ENCODE measurements at places on chromosomes 5 and 9.

DNA sequence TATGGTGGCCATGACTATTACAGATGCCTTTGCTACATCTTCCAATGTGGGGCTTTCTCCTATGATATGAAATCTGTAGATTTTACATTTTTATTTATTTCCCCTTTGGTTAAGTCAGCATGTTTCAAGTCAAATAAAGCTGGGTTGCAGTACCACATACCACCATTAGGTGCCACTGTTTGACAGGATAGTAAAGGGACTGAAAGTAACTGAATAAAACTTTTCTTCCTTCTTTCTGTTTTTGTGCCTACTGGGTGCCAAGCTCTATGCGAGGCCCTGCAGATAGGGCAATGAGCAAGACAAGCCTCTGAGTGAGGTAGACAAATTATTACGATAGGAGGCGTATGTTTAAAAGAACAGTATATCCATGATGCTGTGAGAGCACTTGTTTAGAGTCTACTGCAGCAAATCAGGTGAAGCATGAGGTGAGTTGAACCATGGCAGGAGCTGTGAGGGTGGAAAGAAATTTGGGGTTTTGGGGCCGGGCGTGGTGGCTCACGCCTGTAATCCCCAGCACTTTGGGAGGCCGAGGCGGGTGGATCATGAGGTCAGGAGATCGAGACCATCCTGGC is 64.8 kb downstream of the GDNF start:
- DNase-seq, result no peak

DNA sequence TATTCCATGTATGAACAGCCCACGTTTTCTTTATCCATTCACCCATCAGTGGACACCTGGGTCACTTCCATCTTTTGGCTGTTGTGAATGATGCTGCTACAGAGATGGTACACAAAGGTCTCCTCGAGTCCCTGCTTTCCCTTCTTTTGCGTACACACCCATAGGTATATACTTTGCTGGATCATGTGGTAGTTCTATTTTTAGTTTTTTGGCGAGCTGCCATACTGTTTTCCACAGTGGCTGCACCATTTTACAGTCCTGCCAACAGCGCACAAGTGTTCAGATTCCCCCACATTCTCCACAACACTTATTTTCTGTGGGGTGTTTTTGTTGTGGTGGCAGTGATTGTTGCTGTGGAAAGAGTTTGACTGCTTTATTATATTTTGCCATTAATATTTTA is 16.2 kb downstream of the RAPGEF1 start:
- no peak for DNase-seq

GRCh38 chr5:137627706-137628105 is 108.2 kb downstream of the KLHL3 start:
- no peak for DNase-seq

DNA sequence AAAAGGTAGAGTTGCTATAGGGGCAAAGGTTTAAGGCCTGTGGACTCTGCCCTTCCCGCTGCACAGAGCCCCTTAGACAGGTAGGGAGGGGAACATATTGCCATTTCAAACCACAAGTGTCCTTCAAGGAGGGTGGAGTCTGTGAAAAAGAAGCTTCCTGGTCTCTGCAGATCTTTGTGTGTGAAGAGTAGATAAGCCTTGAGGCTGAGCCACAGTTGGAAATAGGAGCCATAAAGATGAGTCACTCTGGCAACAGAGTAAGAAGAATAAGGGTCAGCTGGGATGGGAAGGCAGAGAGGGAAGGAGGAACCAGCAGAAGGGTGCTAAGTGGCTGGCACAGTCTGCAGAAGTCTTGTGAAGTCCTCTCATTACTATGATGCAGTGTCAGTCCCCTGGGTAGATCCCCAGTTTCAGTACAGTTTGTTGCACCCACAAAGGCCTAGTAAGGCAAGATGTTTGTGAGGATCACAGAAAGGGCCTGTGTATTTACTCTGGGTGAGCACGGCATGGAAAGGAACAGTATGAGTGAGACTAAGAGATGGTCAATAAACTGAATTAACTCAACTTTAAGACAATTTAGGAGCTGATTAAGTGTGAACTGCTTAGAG is 18.1 kb downstream of the GRXCR2 start:
- DNase-seq, result no peak

GRCh38 chr9:36029765-36030528 is 6.8 kb upstream of the RECK start:
- DNase-seq, result no peak

GRCh38 chr9:124776954-124777648 is at the start of gene OLFML2A:
Gene OLFML2A (plus strand): TSS chr9:124777133. CDS start chr9:124777271, 138 bp downstream.
- no peak for DNase-seq

GRCh38 chr5:121029536-121030245 is 565.6 kb downstream of the PRR16 start:
- no peak for DNase-seq

GRCh38 chr9:69949396-69949795 is 94.3 kb upstream of the MAMDC2 start:
- DNase-seq, result no peak

- DNase-seq, result no peak
Observed at GRCh38 chr9:35424356-35425352, 65.3 kb upstream of the RUSC2 start.

- no peak for DNase-seq
Observed at GRCh38 chr5:10501554-10502075, 59.9 kb downstream of the ROPN1L start.

GRCh38 chr5:163661360-163661759 is 155.9 kb downstream of the MAT2B start:
- DNase-seq, result no peak

Measured in neuronal stem cell (in vitro differentiated cells).